ENCODE measurements at places on chromosomes 7 and 10.

GRCh38 chr10:9253121-9253520 lies 1198.6 kb downstream of the GATA3 start:
- DNase-seq: no peak

DNA sequence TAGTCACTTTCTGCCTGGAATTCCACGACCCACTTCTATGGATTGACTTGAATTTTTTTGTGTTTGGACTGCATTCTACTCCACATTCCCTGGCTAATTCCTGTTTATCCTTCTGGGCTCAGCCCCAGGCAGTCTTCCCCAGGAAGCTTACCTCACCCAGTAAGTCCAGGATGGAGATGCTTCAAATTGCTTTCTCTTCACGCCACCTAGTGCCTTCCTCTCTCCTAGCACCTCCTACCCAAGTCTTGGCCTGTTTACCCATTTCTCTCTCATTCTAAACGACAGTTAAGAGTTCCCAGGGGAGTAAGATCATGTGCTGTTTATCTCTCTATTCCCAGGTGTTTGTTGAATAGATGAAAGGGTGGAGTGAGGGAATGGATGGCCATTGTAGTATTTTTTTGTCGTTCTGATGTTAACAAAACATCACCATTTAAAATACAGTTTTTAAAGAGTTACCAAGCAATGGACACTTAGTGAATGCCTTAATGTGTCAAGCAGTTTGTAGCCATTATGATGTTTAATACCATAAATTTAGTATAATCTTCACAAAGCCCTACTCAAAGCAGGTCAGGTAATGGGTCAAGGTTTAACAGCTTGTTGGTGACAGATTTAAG lies 45.5 kb upstream of the TARP start:
- peak; percentile 29 for DNase-seq

DNA sequence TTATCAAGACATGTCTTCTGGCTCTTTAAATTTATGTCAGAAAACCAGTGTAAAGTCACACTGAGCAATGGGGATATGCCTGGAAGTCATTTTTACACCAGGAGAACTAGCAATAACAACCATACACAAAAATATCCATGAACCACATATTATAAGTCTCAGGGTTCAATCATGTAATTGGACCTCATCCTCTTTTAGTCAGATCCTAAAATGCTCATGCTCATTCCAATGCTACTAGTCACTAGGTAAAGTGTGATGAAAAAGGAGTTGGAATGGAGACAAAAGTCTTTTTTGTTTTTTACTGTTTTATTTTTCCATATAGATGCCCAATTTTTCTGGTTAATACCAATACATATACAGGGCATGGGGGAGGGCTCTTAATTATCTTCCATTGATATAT lies 306.1 kb downstream of the DGKB start:
- no peak for DNase-seq

DNA sequence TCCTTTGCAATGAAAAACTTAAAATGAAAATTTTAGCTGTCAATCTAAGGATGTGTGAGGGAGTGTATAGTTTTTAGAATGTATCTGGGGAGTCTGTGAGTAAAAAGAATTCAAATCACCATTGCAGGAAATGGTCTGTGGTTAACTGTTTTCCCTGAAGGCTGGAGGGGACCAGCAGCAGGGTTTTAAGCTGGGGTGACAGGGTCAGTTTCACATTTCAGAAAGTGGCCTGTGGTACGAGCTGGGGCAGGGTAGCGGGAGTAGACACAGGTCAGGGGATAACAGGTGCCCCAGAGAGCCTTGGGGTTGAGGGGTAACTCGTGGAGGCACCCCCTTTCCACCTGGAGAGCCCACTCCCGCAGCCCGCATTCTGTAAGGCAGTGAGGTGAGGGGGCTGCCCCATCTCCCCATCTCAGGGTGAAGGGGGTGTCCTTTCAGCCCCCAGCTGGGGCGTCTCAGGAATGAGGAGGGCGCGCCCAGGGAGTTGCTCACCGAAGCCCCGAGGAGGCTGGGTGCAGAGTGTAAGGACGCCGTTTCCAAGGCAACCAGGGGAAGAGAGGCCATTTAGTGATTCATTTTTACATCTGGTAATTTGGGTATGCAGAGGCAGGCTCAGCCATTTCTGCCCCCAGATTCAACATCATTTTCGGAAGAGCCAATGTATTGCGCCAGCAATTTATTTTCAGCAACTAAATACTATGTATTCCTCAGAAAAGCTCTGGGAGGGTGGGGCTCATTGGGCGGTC lies 168.9 kb downstream of the SLIT1 start:
- DNase-seq: no peak

DNA sequence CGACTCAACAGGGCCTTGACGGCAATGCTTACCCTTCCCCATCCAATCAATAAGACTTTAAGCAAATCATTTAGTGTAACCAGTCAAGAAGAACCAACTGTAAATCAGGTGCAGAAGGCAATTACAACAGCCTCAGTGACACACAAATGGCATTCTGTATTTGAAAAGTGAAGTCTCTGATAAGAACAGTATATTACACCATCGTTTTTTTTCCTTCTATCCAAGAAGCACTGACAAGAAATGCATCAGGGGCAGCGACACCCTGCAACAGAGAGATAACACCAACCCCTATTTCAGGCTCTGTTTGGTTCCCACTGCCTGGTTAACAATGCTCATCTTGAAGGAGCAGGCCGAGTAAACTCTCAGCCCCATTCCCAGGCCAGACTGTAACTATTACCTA lies 204.0 kb upstream of the AOAH start:
- no peak for DNase-seq

GRCh38 chr7:3488829-3489228 lies 187.8 kb downstream of the SDK1 start:
- DNase-seq: no peak

GRCh38 chr7:135998081-135998480 lies 20.9 kb upstream of the MTPN start:
- DNase-seq: no peak

- no peak for DNase-seq
Measured at GRCh38 chr10:88786032-88786770, 16.3 kb upstream of the LIPM start.

DNA sequence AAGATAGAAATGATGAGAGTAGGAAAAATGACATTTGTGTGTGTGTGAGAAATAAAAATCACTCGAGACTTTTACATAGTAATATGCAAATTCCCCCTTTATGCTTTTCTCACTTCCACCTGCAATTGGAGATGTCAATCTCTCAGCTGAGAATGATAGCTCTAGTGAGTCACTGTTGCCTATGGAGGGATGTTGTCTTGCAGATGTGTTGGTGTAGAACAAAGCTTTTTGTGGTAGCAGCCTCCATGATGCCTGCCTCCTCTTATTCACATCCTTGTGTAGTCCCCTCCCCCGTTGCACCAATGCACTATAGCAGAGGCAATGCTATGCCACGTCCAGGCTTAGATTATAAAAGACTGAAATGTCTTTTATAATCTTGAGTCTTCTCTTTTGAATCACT lies 33.8 kb downstream of the SPAG6 start:
- no peak for DNase-seq

- DNase-seq: no peak
Measured at GRCh38 chr7:145860809-145861208, 255.8 kb upstream of the CNTNAP2 start.

- no peak for DNase-seq
Measured at GRCh38 chr10:33100781-33101391, 142.9 kb upstream of the ITGB1 start.

GRCh38 chr10:108360187-108360586 lies 1195.7 kb upstream of the SORCS1 start:
- DNase-seq: no peak

DNA sequence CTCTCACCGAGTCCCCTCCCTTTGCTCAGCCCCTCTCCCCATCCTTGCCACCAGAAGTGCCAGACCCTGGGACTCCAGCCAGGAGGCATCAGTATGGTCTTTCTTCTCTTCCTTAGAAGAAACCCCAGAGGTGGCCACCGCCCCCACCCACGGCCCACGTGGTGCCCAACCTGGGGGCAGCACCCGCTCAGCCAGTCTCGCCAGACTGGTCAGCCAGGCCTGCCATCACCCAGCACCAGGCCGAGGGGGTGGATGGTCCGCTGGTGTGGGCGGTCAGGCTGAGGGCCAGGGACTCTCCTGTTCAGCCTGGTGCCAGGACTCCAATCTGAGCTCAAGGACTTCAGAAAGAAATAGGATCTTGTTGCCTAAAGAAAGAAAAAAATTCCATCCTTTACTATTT lies 5.8 kb upstream of the CLDN4 start:
- no peak for DNase-seq

GRCh38 chr7:28433039-28433438 lies 20.7 kb downstream of the CREB5 start:
- no peak for DNase-seq

DNA sequence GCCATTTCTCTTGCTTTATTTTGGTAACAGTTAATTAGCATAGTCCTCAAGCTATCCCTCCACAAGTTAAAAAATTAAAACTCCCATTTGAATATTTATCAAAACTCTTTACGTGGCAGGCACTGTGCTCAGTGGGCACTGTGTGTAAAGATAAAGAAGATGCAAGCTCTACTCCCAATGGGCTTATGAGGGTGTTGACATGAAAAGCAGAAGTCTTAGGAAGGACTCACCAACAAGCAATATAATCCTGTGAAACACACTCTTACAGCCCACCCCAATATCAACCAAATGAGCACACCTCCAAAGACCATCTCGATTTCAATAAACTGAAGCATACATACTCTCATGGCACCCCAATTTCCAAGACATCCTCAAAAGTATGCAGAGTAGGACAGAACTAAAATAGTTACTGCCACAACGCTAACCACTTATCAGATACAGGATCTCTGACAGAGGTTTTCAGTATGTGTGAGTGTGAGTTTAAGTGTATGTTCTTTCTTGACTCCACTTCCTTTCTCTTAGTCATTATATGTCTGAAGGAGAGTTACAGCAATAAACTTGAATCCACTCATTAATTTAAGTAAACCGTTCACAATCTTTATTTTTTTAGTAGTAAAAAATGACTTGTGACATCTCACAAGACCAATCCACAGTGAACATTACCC lies 120.0 kb downstream of the PDE1C start:
- no peak for DNase-seq

DNA sequence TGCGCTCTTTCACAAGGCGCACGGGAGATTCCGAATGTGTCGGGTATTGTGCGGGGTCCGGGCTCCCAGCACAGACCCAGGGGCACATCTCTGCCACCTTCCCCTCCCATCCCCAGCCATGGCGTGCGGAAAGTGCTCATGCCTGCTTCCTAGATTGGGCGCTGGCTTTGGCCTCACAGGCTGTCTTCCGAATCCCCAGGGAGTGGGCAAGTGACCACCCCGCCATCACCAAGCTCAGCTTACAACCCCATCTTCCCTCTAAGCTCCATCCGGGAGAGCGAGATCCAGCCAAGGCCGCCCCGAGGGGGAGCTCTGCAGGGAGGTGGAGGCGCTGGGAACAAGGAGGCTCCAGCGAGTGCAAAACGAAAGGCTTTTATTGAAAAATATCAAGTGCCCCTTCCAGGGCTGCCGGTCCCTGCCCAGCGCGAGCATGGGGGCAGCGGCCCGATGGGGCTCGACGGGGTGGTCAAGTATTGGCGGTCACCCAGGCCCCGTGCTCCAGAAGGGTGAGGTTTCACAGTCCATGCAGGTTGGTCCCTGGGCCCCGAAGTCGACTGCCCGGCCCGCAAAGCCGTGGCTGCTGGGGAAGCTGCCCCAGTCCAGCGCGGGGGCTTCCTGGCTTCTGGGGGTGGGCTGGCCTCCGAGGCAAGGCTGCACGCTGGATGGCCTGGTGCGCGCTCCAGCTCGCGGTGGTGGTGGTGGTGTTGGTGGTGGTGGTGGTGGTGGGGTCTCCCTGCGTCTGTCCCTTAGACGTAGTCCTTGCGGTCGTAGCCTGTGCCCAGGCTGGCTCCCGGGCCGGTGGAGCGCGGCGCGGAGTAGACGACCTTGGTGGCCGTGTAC lies 1.2 kb downstream of the CLDN3 start:
- DNase-seq: no peak

- DNase-seq: no peak
Measured at GRCh38 chr10:82815680-82816079, 940.7 kb downstream of the NRG3 start.

DNA sequence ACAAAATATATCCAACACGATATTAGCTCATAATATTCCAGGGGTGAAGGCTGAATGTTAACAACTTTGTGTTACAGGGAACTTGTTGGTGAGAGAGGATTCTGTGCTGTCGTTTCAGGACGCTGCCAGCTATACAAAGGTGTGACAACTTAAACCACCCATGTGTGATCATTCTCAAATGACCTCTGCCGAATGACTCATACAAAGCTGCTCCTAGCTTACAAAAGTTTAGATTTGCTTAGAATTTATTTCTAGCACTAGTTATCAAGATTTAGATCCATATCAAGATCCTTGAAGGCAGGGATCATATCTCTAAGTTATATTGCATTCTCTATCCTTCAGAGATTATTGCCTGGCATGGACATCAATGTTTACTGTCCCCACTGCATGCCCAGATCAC lies 65.3 kb downstream of the COBL start:
- no peak for DNase-seq

GRCh38 chr10:116287906-116288501 lies 15.0 kb upstream of the GFRA1 start:
- DNase-seq: no peak

- no peak for DNase-seq
Measured at GRCh38 chr7:78099715-78100394, 301.3 kb downstream of the PHTF2 start.

All from NCI-H446 treated with DMSO at 0.1 percent for 48 hours (cell line).